Stomach (tissue), 19 donors: ENCODE measurements at places on chromosomes 3 and 15. TPM values are rescaled to one million over a fixed set of nuclear protein-coding genes. Genes with fewer than 3 reads are reported as not detected.

GRCh38 chr3:71990545-71990944 is 205.6 kb upstream of the PROK2 start:
- no peaks in the 10 kb centered on the region for H3K36me3 ChIP-seq
- no peak for DNase-seq
- H3K4me3 ChIP-seq = no peak overlapping the region

DNA sequence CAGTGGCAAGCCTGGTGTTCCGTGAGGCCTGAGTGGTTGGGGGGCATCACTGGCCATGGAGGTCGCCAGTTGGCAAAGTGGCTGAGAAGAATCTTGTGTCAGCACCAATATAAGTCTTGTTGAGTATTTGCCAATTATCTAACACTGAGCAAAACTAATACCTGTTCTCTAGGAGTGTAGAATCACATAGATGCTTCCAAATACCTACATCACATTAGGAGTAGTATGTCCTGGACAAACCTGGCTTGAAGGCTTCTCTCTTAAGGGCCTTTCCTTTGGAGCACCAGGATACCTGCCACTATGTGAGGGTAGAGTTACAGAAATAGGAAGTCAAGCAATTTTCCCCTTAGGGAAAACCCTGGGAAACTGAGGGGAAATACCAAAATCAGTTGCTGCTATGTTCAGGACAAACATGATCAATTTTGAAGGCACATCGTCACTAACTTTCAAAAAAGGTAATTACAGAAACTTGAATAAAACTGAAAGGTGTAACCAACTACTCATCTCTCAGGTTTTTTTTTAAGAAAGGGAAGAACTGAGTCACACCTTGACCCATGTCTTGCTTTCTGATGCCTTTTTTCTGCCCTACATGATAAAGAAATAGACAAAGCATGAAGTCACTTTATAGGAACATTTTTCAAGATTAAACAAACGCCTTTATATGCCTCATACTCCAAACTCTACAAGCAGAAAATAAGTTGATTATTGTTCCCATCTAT is 100.4 kb downstream of the IMPG2 start:
- H3K4me1 ChIP-seq = no peaks in the 10 kb centered on the region
- H3K27ac ChIP-seq = no peak overlapping the region
- no peak for DNase-seq
- H3K4me3 ChIP-seq = no peak overlapping the region

DNA sequence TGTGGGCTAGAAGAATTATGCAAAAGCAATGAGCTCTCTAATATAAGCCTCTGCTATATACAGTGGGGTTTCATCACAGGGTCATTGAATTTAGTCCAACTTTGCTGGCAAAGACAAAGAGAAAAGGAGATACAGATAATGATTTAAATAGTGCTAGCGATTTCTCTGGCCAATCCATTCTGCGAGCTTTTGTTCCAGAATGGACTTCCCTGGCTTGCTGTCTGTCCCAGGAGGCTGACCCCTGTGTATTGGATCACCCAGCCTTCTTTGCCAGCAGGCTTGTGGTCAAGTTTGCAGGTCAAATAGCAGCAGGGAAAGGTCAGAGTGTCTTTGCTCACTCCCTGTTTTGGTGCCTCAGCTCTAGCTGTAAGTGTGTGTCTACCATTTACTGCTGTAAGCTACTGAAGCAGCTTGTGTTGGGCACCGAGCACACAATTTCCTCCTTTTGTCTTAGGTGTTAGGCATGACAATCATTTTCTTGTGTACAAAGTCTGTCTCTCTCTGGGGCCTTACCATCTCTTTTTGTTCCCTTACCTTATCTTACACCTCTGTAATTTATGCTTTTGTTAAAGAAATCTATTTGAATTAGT is 55.7 kb downstream of the UNC13C start:
- H3K4me3 ChIP-seq = no peak overlapping the region
- no peak for DNase-seq

DNA sequence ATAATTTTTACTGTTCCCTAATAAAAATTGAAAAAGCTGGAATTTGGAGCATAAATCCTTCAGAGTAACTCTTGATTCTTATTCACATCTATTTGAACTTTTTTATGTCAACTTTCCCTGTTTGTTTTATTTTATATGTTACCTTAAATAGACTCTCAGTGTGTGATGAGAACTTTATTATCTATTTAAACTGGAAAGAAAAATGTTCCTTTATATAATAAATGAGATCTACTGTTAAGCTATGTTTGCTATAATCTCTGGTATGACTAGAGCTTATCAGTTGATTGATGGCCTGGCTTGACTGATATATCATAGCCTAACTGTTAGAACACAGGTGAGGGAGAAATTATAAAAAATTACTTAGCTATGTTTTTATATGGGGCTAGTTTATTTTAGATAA is 330.6 kb upstream of the EPHA6 start:
- no peak overlapping the region for H3K27ac ChIP-seq
- no peaks in the 10 kb centered on the region for H3K36me3 ChIP-seq
- H3K4me3 ChIP-seq = no peak overlapping the region
- H3K4me1 ChIP-seq = no peaks in the 10 kb centered on the region

DNA sequence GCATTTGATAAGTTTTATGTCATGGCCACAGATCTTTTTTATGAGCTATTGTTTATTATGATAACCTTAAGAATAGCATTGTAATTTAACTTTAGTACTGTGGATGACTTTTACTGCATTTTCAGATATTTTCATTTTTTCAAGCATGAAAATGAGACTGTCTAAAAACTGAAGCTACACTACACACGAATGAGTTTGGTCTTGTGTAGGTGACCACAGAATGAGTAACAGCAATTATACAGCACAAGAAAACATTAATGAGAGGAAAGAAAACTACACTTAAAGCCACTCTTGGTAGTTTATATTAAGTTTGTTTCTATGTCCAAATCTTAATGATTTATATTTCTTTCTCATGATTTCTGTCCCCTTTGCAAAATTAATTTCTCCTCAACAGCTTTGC is 809.2 kb downstream of the NAALADL2 start:
- H3K4me1 ChIP-seq = no peaks in the 10 kb centered on the region
- no peak overlapping the region for H3K4me3 ChIP-seq
- no peak for DNase-seq
- H3K36me3 ChIP-seq = no peaks in the 10 kb centered on the region
- no peak overlapping the region for H3K27ac ChIP-seq

- no peak overlapping the region for H3K27ac ChIP-seq
- peaks cover 19% of the 10 kb centered on the region for H3K4me1 ChIP-seq
These were observed 177.5 kb downstream of the RORA start for GRCh38 chr15:61051569-61052031.

GRCh38 chr15:69983696-69984265 is 113.9 kb downstream of the TLE3 start:
- H3K36me3 ChIP-seq = no peaks in the 10 kb centered on the region
- peaks cover 9% of the 10 kb centered on the region for H3K27me3 ChIP-seq
- DNase-seq = no peak
- no peak overlapping the region for H3K27ac ChIP-seq
- no peaks in the 10 kb centered on the region for H3K4me1 ChIP-seq
- no peak overlapping the region for H3K4me3 ChIP-seq

- peaks cover 6% of the 10 kb centered on the region for H3K4me1 ChIP-seq
- H3K36me3 ChIP-seq = no peaks in the 10 kb centered on the region
- H3K4me3 ChIP-seq = no peak overlapping the region
- DNase-seq = no peak
- H3K27ac ChIP-seq = no peak overlapping the region
- no peaks in the 10 kb centered on the region for H3K27me3 ChIP-seq
These were observed 457.6 kb downstream of the PDCD6IP start for GRCh38 chr3:34256021-34256420.

DNA sequence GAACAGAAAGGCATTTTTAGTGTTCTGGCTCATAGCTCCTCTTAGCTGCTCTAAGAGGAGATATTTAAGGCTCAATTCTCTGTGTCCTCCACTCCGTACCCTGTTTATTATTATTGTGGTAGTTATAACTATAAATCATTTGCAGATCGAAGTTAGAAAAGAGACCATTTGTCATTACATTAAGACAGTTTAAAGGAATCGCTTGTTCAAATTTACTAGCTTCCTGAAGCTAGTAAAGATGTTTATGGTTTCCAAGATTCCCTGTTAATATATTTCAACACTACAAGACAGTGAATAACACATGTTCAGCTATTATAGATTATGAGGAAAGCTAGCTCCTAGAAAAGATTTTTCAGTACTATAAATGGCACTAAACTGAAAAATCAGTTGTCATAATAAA is 12.6 kb downstream of the ATXN7 start:
- H3K4me3 ChIP-seq = no peak overlapping the region
- H3K27ac ChIP-seq = no peak overlapping the region
- H3K36me3 ChIP-seq = no peaks in the 10 kb centered on the region
- no peak for DNase-seq
- H3K27me3 ChIP-seq = no peaks in the 10 kb centered on the region
- no peaks in the 10 kb centered on the region for H3K4me1 ChIP-seq

GRCh38 chr3:157572559-157573270 is 69.5 kb upstream of the VEPH1 start:
- no peaks in the 10 kb centered on the region for H3K27me3 ChIP-seq
- no peak overlapping the region for H3K4me3 ChIP-seq
- DNase-seq = peak; percentile 58
- H3K36me3 ChIP-seq = no peaks in the 10 kb centered on the region
- H3K27ac ChIP-seq = no peak overlapping the region

DNA sequence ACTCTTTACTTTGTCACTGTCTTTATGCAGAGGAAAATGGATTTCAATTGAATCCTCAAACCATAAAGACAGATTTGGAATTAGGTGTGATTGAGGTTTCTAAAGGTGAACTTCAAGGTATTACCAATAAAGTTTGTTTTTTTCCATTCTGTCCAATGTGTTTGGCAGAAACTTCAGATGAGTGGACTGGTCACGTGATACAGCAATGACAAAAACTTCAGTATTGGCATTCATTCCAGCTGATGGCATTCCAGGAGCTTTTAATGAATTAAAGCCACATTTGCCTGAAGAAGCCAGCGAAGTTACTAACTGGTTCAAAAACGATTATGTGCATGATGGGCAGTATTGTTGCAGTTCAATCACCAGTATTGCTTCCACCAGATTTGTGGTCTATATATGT is 4.5 kb upstream of the MASP1 start:
- H3K27me3 ChIP-seq = no peaks in the 10 kb centered on the region
- no peak overlapping the region for H3K27ac ChIP-seq
- H3K4me1 ChIP-seq = peaks cover 8% of the 10 kb centered on the region
- no peak for DNase-seq
- no peaks in the 10 kb centered on the region for H3K36me3 ChIP-seq

GRCh38 chr15:40282147-40282868 is 556 bp downstream of the ANKRD63 start:
- DNase-seq = peak; percentile 77
- peaks cover 53% of the 10 kb centered on the region for H3K27me3 ChIP-seq
- H3K36me3 ChIP-seq = no peaks in the 10 kb centered on the region
- peaks cover 60% of the 10 kb centered on the region for H3K4me1 ChIP-seq
- peak overlapping the region; percentile 44 for H3K4me3 ChIP-seq

- no peak for DNase-seq
- H3K4me3 ChIP-seq = no peak overlapping the region
- H3K4me1 ChIP-seq = peaks cover 65% of the 10 kb centered on the region
These were observed 11.2 kb downstream of the TMOD3 start for GRCh38 chr15:51840692-51841091.

GRCh38 chr15:51830276-51830806 is 888 bp downstream of the TMOD3 start:
- H3K36me3 ChIP-seq = no peaks in the 10 kb centered on the region
- peak; percentile 78 for DNase-seq
- peak overlapping the region; percentile 94 for H3K27ac ChIP-seq
- H3K4me1 ChIP-seq = peaks cover 21% of the 10 kb centered on the region
- peak overlapping the region; percentile 94 for H3K4me3 ChIP-seq
- H3K27me3 ChIP-seq = no peaks in the 10 kb centered on the region

GRCh38 chr3:188230962-188231361 is 77.0 kb downstream of the LPP start:
- no peaks in the 10 kb centered on the region for H3K27me3 ChIP-seq
- H3K27ac ChIP-seq = peak overlapping the region; percentile 92
- H3K36me3 ChIP-seq = peaks cover 20% of the 10 kb centered on the region
- DNase-seq = no peak

Gene ZNF774
- 0.93 TPM for polyA plus RNA-seq

DNA sequence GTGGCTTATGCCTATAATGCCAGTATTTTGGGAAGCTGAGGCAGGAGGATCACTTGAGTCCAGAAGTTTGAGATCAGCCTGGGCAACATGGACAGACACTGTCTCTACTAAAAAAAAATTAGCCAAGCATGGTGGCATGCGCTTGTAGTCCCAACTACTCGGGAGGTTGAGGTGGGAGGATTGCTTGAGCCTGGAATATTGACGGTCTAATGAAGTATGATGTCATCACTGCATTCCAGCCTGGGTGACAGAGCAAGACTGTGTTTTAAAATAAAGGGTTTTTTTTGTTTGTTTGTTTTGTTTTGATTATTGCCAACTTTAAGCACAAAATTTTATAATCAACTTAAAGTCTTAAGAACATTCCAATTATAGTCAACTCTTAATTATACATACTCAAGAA is 6.8 kb downstream of the PLSCR1 start:
- peaks cover 42% of the 10 kb centered on the region for H3K4me1 ChIP-seq
- no peak overlapping the region for H3K4me3 ChIP-seq
- no peak for DNase-seq
- H3K27me3 ChIP-seq = no peaks in the 10 kb centered on the region

DNA sequence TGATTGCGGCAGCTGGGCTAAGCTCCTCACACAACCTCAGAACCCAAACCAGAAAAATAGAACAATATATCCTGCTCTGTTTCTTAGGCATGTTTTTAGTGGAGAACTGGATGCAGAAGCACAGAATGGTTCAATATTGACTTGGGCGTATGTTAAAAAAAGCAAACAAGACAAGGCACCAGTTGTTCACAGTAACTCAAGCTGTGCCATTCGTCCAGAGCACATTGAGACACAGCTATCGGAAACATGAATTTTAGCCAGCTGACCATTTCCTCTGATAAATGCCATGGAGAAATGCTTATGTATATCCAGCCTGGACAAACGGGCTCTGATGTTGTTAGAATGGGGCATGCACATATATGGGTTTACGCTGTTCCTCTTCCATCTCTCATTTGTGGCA is 129.2 kb upstream of the PDZRN3 start:
- no peaks in the 10 kb centered on the region for H3K27me3 ChIP-seq
- no peak overlapping the region for H3K27ac ChIP-seq
- no peaks in the 10 kb centered on the region for H3K4me1 ChIP-seq
- peak; percentile 27 for DNase-seq
- no peaks in the 10 kb centered on the region for H3K36me3 ChIP-seq
- H3K4me3 ChIP-seq = no peak overlapping the region

DNA sequence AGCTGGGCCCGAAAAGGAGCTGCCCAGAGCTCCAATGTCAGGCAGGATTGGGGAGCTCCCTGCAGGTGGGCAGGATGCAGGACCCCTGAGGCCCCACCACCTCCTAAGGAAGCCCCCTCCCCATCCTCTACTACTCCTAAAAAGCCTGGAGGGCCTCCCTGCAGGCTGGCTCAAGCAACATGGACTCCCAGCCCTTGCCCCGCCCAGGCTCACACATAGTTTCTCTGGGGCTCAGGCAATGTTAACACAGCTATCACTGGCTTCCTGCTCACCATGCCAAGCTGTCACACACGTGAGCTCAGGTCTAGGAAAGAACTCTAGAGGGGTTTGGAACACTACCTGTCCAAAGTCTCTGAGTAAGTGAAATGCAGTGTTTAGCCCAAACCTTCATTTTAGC is 65.4 kb upstream of the ZNF148 start:
- no peak overlapping the region for H3K4me3 ChIP-seq
- peaks cover 6% of the 10 kb centered on the region for H3K4me1 ChIP-seq
- H3K27me3 ChIP-seq = no peaks in the 10 kb centered on the region
- peak; percentile 84 for DNase-seq
- peak overlapping the region; percentile 26 for H3K27ac ChIP-seq
- H3K36me3 ChIP-seq = peaks cover 7% of the 10 kb centered on the region

- no peaks in the 10 kb centered on the region for H3K4me1 ChIP-seq
- no peak overlapping the region for H3K4me3 ChIP-seq
- peak; percentile 88 for DNase-seq
- H3K36me3 ChIP-seq = peaks cover 86% of the 10 kb centered on the region
- H3K27ac ChIP-seq = no peak overlapping the region
These were observed 16.4 kb downstream of the SRPRB start for GRCh38 chr3:133821767-133822638.

Gene FOXB1
- polyA plus RNA-seq = not detected
